ENCODE measurements at places on chromosomes 6 and 20.

DNA sequence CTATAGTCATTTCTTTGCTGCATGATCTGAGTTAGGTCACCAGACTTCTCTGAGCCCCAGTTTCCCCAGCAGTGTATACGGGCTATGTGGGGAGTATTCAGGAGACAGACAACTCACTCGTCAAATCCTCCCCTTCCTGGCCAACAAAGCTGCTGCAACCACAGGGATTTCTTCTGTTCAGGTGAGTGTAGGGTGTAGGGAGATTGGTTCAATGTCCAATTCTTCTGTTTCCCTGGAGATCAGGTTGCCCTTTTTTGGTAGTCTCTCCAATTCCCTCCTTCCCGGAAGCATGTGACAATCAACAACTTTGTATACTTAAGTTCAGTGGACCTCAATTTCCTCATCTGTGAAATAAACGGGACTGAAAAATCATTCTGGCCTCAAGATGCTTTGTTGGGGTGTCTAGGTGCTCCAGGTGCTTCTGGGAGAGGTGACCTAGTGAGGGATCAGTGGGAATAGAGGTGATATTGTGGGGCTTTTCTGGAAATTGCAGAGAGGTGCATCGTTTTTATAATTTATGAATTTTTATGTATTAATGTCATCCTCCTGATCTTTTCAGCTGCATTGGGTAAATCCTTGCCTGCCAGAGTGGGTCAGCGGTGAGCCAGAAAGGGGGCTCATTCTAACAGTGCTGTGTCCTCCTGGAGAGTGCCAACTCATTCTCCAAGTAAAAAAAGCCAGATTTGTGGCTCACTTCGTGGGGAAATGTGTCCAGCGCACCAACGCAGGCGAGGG is 594 bp upstream of the CDKN1A start:
- no peak for DNase-seq

DNA sequence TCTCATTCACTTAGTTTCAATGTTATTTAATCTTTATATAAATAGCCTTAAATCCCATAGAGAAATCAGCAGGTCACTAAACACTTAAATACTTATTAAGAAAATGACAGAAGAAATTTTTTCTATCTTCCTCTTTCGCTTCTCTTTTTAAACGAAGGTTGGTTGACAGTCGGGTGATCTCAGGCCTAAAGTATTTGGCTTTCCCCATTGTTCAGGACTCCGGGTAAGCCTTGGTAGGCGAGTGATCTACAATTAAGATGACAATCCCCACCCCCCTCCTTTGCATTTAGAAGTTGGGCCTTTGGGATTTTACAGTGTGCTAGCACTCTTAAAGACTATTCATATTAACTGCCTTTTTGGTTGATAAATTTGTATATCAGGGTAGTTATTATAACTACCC is 19.7 kb upstream of the UTRN start:
- no peak for DNase-seq

DNA sequence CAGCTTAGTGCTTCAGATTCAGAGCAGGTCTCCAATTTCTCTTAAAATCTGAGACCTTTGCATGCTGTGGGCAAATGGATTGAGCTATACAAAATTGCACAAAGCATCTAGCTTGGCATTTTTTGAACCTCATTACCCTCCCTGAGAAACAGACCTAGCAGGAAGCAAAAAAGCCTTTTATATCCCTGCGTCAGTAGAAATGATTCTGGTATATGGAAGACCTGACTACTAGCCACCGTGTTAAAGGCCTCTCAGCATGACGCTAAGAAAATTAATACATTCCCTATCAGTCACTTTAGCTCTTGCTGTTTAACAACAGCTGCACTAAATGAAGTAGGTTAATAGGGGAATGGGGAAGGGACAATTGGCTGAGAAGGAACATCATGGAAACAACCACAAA is 110.7 kb upstream of the SMLR1 start:
- no peak for DNase-seq

- DNase-seq, result no peak
These were observed 159.2 kb downstream of the ANKRD60 start for GRCh38 chr20:58069207-58069606.

- DNase-seq, result no peak
These were observed 53.6 kb upstream of the MBOAT1 start for GRCh38 chr6:20265842-20266241.

- no peak for DNase-seq
These were observed 607.6 kb upstream of the MAN1A1 start for GRCh38 chr6:119957195-119957594.

DNA sequence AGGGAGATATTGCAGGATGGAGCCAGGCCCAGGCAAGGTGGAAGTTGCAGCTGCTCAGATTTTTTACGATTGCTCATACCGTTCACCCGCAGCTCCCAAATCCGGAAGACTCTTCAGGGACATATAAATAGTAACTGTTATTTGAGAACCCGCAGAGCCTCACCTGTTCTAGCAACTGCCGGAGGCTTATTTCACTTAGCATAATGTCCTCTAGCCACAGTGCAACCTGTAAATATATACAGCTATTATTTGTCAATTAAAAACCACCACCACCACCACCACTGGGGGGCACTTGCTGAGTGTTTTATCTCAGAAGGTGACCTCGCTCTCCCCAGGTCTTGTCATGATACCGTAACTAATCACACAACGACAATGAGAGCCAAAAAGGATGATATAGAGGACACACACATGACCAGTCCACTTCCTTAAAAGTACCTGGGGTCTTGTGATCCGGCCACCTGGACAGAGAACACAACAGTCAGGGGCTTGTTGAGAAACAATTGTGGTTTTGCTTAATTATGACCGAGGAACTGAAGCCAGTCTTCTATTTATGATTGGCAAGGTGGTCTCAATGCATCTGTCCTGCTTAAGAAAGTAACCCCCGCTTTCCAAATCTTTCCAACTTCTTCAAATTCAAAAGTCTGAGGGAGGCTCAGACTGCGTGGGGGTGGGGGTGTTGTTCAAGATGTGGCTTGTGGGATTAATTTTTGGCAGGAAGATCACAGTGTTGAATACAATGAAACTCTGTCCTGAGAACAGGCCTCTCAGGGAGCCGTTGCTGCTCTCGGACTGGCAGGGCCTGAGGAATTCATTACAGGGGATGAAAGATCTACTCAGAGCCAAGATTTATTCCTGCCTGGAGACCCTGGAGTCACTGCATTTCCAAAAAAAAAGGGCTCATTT is 107.7 kb upstream of the PRND start:
- DNase-seq, result peak; percentile 27

- no peak for DNase-seq
These were observed 33.8 kb upstream of the NT5E start for GRCh38 chr6:85416049-85416448.

All from thyroid gland (tissue), 4 donors.